NCI-H146 (cell line): ENCODE measurements at places on chromosomes 6 and 20.

DNA sequence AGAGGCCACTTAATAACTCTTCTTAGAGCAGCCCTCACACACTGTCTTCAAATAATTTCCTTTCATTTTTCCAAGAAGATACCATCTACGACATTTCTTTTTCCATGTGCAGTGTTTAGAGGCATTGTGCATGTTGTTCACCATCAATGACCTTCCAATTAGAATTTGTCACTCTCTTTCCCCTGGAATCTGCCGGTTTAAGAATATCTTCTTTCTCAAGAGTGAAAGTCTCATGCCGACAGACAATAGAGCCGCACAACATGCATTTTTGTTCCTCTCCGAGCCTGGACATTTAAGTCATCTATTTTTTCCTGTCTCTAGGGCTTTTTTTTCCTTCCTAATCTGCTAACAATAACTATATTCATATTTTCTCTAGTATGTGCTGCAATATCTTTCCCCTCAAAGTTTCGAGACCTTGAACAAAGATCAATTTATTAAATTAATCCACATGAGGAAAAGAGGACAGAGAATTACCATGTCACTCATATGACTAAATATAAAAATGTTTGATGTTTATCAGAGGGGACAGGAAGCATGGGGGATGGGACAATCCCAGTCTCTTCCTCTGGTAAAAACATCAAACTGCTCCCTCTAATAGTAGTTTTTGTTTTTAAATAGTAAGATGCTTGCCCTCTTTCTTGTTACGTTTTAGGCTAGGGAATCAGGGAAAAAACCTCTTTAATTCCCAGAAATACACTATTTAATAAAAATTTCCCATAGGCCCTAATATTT, 893.4 kb downstream of the C6orf118 start:
- DNase-seq: no peak

- DNase-seq: no peak
Observed at GRCh38 chr6:164744301-164744700, 565.1 kb downstream of the C6orf118 start.

GRCh38 chr20:44020406-44021148, 105.9 kb downstream of the TOX2 start:
- DNase-seq: peak; percentile 41

DNA sequence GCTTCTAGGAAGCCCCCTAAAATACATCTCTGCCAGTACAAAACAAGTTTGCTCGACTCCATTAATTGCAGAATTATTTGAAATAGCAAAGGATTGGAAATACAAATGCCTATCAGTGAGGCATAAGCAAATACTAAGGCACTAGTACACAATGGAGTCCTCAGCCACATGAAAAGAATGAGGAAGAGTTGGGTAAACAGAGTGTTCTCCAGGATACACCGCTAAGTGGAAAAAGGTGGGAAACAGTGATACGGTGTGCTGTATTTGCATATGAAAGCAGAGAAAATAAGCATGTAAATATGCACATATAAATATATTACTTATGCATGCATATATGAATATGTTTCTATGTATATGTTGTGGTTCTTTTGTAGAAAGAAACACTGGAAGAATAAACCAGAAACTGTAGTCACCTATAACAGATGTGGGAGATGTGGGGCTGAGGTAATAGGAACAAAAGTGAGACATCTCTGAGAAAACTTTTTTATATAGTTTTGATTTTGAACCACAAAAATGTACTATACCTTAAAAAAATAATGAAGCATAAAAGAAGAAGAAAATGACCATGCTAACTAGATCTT, 143.4 kb upstream of the MYLIP start:
- DNase-seq: peak; percentile 55

DNA sequence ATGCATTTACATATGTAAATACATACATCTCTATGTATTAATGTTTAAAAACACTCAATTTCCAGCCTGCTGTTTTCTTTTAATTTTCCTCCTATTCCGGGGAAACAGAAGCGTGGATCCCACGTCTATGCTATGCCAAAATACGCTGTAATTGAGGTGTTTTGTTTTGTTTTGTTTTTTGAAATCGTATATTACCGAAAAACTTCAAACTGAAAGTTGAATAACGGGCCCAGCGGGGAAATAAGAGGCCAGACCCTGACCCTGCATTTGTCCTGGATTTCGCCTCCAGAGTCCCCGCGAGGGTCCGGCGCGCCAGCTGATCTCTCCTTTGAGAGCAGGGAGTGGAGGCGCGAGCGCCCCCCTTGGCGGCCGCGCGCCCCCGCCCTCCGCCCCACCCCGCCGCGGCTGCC, 355 bp upstream of the BMP2 start:
- no peak for DNase-seq

- peak; percentile 19 for DNase-seq
Observed at GRCh38 chr6:144725736-144726522, 440.8 kb downstream of the UTRN start.

- DNase-seq: peak; percentile 74
Observed at GRCh38 chr20:24872291-24873024, 76.6 kb upstream of the CST7 start.

GRCh38 chr6:163427498-163428254, 13.2 kb downstream of the QKI start:
- peak; percentile 43 for DNase-seq

DNA sequence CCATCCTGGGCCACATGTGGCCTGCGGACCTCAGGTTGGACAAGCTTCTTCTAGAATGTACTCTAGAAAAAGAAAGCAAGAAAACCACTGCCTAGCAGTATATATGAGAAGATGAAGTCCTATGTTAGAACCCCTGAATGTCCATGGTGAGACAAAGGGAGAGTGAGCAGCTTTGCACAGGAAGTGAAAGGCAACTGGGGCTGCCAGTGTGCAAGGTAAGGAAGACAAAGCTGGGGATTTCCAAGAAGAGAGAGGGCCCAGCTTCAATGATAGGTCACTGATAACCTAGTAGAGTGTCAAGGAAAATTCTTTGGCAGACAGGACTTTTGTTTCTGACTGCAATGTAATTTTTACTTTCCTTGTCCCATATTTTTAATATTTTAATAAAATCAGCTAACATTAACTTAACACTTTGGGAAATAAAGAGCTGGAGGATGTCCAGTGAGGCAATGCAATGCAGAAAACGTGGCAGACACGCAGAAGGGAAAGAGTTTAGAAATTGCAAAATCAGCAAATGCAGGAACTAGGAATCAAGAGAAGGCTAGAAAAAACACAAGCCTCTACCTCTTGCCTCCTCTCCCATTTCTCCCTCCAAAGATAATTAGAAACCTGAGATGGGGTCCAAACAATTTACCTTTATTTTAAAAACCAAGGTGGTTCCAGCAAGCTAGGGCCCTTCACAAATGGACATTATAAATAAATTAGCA, 47.4 kb downstream of the CYP39A1 start:
- DNase-seq: no peak

- no peak for DNase-seq
Observed at GRCh38 chr20:58096880-58097423, 131.5 kb downstream of the ANKRD60 start.
